ENCODE measurements at places on chromosomes 7 and 10.
A peak's percentile ranks its signal among the peaks of the same experiment; 100 is the strongest.

DNA sequence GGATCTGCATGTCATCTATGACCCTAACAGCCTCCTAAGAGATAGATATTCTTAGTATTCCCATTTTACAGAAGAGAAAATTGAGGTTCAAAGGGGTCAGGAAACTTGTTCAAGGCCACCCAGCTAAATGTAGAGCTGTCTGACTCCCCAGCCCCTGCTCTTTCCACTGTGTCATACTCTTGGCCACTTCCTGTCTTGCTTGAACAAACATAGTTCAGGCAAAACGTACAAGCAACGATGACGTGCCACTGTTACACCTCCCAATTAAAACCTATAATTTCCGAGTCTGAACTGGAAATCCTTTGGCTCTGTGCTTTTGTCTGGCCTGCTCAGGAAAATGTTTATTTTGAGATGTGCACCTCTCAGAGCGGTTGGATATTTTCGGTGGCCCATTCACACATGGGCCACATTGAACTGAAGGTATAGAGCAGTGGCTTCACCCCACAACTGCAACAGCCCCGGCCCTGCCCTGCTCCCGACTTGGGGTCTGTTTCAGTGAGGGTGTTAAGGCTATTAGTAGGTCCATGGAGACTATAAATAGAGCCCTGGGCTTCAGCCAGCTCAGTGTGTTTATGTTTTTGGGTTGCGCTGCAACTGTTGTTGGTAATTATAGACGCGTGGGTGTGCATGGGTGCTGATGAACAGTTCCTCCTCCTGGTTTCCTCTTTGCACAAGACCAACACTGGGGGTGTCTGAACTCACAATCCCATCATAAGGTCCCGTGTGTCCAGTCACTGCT, 172.3 kb upstream of the ADO start:
- DNase-seq: peak; percentile 24

- no peak for DNase-seq
Observed at GRCh38 chr7:55165176-55165861, 146.5 kb downstream of the EGFR start.

GRCh38 chr7:109579901-109580300, 1010.2 kb downstream of the DNAJB9 start:
- no peak for DNase-seq

- no peak for DNase-seq
Observed at GRCh38 chr7:114843102-114843501, 78.8 kb upstream of the MDFIC start.

DNA sequence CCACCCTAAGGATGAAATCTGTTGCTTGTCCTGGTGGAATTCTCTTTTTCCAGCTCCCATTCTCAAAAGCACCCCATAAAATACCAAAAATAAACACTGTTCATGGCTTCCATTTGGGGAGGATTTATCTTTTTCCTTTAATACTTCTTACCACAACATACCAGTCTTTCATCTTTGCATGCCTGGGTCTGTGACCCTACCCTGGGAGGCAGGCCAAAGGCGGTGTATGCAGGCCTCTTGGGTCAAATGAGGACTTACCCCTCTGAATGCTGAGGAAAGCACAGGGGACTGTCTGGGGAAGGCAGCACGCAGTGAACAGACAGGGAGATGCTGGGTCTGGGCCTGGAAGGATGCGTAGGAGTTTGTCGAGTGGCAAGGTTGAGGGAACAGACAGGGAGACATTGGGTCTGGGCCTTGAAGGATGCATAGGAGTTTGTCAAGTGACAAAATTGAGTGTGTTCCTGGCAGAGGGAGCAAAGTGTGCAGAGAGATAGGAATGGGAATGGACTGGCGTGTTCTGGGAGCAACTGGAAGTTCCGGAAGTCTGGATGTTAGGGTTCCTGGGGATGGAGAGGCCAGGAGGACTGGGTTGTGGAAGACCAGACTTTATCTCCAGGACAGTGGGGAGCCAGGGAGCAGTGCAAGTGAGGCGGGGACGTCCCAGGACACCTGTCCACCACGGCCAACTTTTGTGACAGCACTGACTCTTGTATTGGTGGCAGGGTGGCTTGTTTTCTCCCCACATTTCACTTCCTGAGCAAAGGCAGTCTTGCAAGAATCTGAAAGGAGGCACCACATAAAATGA, 40.8 kb downstream of the MYL10 start:
- no peak for DNase-seq

GRCh38 chr10:69086001-69086509, 1.8 kb upstream of the SRGN start:
- no peak for DNase-seq

GRCh38 chr7:91826377-91826776, 54.1 kb downstream of the MTERF1 start:
- no peak for DNase-seq

DNA sequence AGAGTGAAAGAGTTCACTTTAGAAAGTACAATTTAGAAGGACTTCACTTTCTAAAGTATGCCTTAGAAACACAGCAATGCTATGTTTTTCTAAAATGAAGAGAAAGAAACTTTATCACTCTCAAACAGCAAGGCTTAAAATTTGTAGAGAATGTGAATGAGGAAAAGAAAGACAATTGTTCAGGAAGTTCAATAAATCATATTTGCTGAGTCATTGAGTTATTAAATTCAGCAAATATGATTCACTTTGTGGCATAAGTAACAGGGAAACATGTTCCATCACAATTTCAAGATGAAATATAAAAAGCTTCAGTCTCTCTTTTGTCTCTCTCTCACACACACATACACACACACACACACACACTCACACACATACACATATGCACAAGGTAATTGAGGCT, 187.9 kb downstream of the PCDH15 start:
- no peak for DNase-seq

DNA sequence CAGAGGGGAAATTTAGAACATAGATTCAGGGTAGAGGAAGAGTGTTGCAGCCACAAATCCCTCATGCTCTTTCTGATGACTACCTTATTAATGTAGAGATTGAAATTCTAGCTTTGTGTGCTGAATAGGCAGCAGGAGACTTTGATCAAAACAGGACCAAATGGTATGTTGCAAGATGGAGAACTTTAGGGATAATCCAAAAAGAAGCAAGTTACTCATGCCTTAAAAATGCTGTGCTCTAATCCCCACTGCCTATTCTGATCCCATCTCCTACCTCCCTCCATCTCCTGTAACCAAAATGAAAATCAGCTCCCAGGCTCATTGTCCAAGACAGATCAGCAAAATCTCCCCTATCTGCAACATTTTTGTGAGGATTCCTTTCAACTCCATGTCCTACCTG, 31.3 kb downstream of the CH25H start:
- no peak for DNase-seq

GRCh38 chr10:17836942-17837341, 27.8 kb downstream of the MRC1 start:
- peak; percentile 16 for DNase-seq

GRCh38 chr7:150982351-150982750, 4.2 kb upstream of the KCNH2 start:
- DNase-seq: no peak

DNA sequence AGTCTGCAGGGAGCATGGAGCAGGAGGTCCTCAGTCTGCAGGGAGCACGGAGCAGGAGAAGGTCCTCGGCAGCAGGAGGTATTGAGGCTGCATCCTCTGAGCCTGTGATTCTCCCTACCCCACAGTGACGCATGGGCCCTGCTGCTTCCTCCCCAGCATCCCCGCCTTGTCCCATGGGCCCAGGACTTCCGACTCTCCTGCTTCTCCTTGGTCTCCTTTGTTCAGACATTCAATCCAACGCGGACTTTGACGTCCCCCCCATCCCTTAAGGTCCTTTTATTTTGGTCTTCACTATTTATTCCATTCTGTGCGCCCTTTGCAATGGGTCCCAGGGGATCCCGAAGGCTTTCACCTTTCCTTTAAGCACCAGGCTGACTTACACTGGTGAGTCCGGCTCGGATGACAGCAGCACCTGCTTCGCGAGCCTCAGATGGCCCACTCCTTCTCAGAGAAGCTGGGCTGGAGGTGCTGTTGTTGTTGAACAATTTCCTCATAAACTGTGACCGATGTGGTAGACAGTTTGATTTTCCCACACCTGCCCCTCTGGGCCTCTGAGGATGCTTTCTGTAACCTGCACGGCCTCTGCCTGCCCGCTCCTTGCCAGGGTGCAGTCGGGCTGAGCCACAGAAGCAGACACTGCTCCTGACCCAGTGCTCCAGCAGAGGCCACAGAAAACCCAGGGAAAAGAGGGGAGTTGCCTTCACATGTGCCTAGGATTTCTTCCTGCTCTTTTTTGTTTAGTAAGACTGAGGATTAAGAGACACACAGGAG, 407.2 kb upstream of the SHH start:
- DNase-seq: no peak

GRCh38 chr7:28137463-28137862, 43.1 kb downstream of the JAZF1 start:
- DNase-seq: no peak

GRCh38 chr7:44103923-44104859, at the start of gene AEBP1:
TSS of gene AEBP1 (plus strand) at chr7:44104345. CDS start at chr7:44104666, 321 bp downstream.
- DNase-seq: no peak

DNA sequence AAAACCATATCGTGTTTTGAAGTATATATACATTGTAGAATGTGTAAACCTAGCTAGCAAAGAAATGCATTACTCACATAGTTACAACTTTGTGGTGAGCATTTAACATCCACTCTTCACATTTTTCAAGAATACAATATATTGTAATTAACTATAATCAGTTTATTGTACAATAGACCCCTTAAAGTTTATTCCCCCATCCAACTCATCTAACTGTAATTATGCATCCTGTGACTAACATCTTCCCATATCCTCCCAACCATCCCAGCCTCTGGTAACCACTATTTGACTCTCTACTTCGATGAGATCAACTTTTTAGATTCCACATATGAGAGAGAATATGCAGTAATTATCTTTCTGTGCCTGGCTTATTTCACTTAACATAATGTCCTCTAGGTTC, 526.4 kb downstream of the KIF20B start:
- DNase-seq: no peak

DNA sequence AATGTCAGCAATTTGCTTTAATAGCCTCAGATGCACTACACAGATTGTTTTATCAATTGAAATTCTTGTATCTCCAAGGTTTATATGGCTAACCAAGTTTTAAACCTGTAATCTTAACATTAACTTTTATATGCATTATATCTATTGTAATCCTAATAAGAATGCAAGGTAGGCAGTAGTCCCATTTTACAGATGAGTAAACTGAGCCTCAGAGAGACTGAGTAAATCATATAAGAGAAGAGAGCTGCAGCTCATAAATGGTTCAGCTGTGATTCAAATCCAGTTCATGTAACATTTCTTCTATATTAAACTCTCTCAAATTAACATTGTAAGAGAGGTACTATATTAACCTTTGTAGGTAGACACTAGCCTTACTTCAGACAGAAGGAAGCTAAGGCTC, 44.0 kb downstream of the MALSU1 start:
- no peak for DNase-seq

DNA sequence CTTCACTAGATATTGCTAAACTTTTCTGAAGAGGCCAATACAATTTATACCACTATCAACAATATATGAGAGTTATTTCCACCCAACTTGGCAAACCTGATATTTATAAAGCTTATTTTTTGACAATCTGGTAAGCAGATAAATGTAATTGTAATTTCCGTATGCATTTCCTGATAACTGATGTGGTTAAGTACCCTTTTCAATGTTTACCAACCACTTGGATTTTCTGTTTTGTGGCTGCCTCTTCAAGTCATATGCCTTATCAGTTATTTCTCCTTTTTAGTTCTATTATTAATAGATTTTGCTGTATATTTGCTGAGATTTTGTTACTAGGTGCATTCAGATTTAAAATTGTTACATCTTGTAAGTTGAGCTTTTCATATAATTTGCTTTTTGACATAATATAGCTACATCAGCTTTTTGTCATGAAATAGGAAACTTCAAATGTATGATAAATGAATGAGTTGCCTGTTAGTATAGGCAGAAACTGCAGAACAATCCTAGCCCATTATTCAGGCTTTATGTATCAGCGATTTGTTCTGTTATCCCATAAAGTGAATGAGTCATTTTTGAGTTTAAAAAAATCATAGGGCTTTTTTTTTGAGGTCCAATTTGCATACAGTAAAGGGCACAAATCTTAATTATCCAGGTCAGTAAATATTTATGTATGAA, 11.5 kb downstream of the SGPL1 start:
- DNase-seq: peak; percentile 59

GRCh38 chr10:98364432-98365102, 50.4 kb downstream of the PYROXD2 start:
- DNase-seq: no peak

Data from DMS153 (cell line).